ENCODE measurements at places on chromosomes 12 and 14.

DNA sequence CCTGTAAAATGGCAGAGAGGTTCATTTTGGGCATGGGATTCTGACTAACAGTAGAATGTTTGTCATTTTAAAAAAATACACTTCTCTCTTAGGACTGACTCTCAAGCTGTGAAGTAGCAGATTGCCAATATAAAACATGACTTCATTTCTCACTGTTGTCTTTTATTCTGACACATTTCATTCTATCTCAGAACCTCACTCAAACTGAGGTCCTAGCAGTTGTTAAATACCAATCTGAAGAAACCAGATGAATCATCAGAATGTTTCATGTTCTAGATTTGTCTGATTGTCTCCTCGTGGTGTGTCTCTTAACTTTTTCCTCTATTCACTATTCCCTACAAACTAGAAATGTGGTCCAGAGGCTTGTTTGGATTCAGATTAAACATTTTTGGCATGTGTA, 276.5 kb upstream of the NPAS3 start:
- DNase-seq: no peak

DNA sequence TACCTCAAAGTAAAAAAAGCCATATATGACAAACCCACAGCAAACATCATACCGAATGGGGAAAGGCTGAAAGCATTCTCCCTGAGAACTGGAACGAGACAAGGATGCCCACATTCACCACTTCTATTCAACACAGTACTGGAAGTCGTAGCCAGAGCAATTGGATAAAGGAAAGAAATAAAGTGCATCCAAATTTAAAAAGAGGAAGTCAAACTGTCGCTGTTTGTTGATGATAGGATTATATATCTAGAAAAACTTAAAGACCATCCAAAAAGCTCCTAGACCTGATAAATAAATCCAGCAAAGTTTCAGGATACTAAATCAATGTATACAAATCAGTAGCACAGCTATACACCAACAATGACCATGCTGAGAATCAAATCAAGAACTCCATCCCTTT, 5.2 kb downstream of the NDUFA12 start:
- no peak for DNase-seq

- DNase-seq: no peak
These were observed 12.2 kb downstream of the MMP14 start for GRCh38 chr14:22848351-22849164.

DNA sequence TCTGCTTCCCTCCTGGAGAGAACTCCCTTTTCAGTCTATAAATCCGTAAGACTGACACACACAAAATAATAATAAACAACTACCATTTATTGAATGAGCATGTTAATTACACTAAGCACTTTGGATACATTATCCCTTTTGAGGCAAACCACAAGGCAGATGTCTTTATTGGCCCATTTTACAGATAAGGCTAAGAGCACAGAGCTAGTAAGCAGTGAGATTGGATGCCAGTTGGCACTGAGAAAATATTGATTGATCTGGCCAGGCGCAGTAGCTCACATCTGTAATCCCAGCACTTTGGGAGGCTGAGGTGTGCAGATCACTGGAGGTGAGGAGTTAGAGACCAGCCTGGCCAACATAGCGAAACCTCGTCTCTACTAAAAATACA, 21.9 kb upstream of the RBM19 start:
- no peak for DNase-seq

- DNase-seq: no peak
These were observed 54.9 kb upstream of the PPP2R5C start for GRCh38 chr14:101706509-101707067.

GRCh38 chr12:79732638-79733037, 41.9 kb upstream of the PAWR start:
- DNase-seq: no peak

DNA sequence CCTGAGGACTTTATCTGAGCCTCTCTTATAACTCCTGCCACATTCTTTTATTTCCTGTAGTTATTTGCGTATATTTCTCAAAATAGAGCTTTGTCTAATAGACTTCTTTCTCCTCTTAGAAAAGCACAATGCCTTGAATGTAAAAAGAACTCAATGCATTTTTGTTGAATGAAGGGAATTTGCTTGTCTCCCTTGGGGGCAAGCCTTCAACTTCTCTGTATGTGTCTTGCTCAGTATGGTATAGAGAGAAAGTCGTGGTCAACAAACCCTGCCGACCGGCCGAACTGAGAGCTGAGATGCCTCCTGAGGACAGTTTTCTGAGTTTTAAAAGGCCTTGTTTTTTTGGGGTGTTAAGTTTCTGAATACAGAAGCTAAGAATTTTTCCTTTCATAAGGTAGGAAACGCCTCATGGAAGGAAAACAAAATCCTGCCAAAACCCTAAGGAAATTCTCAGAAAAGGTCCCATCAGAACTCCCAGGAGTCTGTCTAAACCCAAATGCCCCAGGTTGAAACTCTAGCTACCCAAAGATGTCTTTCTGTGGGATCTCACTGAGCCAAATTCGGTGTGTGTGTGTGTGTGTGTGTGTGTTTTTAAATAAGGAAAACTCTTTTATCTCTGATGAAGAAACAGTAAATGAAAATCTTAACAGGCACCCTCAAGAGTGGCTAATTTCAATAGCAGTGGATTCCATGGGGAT, 136.6 kb downstream of the C12orf75 start:
- no peak for DNase-seq

DNA sequence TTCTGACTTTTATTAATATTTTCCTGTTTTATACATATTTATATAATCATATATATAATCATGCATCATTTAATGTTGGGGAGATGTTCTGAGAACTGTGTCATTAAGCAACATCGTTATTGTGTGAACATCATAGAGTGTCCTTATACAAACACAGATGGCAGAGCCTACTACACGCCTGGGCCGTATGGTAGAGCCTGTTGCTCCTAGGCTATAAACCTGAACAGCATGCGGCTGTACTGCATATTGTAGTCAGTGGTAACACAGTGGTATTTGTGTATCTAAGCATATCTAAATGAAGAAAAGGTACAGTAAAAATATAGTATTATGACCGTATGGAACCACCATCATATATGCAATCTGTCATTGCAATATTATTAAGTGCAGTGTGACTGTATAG, 44.7 kb upstream of the BCL7A start:
- no peak for DNase-seq

DNA sequence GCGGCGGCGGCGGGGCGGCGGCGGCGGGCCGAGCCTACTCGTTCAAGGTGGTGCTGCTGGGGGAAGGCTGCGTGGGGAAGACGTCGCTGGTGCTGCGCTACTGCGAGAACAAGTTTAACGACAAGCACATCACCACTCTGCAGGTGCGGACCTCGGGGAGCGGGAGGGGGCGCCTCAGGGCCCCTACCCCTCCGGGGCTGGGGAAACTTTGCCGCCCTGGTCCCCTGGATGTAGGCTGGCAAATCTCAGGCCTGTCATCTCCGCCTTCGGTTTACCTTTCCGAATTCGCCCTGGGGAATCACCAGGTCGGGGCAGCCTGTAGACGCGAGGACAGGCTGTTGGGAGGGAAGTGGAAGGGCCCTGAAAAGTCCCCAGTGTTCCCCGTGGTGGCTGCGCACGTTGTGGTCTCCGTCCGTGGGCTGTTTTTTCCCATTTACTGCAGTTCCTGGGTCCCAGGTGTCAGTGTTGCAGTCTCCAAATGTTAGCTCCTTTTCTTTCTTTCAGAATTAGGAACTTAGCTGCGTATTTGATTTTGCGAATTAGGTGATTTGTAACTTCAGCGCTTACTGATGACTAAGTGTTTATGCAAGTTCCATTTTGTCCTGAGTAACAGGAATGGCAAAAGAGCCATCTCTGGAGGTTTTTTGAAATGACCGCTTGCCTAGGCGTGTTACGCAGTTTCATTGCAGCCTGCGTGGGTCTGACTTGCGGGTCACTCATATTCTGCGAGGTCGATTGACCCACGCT, 656 bp downstream of the RAB21 start:
- DNase-seq: peak; percentile 25

DNA sequence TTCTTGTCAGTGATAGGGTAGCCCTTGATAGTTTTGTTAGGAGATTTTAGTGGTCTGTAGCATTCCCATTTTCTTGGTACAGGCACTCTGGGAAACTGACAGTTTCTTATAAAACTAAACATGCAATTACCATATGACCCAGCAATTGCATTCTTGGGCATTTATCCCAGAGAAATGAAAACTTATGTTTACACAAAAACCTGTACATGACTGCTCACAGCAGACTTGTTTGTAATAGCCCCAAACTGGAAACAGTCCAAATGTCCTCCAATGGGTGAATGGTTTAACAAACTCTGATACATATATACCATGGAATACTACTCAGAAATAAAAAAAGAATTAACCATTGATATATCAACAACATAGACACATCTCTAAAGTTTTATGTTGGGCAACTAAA, 75.5 kb downstream of the BORCS5 start:
- no peak for DNase-seq

GRCh38 chr12:65307169-65307501, 28.7 kb downstream of the MSRB3 start:
- no peak for DNase-seq

DNA sequence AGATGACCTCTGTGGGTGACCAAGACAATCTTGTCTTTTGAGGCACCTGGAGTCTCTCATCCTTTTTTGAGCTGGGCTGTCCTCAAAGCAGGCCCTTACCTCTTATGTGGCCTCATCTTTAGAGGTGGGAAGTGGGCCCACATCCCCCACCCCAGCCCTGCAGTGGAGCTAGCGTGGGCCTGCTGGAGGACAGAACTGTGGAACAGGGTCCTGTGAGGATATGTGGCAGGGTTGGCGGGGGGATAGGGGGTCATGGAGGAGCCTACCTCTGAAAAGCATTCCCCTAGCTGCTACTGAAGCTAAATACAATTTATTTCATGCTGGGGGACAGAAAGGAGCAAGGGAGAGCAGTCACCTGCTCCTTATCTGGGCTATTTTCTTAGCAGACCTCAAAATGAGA, 457 bp upstream of the GPD1 start:
- DNase-seq: no peak

All from GM18507 (cell line).